ENCODE measurements at places on chromosomes 7 and 10.
A peak's percentile ranks its signal among the peaks of the same experiment; 100 is the strongest.

DNA sequence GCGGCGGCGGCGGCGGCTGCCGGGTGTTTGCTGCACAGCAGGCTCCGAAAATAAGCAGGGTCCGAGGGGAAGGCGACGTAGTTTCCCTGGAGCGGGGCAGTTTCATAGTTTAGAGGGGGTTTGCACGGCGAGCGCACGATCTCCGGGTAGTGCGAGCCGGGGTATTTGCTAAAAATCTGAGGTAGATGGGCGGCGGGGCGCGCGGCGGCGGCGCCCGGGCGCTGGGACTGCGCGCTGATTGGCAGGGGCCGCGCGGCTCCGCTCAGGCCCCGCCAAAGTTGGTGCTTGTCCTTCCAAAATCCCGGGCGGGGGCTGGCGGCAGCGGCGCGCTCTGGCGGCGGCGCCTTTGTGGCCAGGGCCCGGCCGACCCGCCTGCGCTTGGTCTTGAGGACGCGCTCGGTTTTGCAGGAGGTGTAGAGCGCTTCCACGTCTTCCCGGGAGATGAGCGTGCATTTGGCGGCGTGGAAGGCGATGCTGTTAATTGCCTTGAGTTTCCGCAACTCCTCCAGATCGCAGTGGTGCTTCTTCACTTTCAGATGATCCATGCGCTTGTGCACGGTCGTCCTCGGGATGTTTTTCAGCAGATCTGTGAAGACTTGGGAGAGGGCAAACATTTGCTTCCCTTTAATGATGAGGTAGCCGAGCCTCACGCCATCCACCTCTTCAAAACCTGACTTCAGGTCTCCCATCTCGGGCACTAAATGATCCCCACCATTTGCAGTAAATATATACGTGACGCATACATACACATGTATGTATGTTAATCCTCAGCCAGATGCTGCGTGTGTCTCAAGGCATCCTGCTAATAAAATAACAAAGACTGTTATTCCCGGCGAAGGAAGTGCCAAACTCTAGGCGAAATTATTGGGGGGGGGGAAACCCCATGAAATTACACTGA lies 8.1 kb downstream of the SKIDA1 start:
- DNase-seq, result peak; percentile 67

DNA sequence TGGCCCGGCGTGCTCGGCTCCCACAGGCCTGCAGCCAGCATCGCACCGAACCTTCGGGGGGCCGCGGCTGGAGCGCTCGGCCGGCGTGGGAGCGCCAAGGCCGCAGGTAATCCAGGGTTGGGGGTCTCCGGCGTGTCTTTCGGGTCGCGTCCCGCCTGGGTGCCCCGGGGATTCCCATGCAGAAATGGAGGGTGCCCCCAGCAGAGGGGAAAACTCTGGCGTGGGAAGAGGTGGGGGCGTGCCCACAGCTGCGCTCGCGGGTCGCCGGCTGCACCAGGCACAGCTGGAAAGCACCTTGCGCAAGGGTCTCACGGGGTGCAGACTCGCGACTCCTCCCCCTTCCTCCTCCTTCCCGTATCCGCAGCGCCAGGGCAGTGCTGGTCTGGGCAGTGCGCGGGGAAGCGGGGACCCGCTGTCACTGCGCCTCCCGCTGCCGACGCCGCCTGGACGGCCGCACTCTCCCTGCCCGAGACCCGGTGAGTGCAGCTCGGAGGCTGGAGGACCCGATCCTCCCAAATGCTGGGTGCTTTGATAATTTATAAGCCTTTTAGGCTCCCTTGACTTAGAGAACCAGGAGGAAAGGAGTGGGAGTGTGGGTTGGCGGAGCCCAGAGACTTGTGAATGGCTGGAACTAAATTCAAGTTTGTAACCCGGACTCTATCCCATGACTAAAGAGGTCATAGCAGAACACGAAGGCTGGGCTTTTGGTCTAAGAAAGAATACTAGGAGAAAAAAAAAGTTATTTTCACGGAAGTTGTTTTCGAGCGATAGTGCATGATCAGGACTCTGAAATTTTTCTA lies 489 bp downstream of the MAP3K8 start:
- no peak for DNase-seq

DNA sequence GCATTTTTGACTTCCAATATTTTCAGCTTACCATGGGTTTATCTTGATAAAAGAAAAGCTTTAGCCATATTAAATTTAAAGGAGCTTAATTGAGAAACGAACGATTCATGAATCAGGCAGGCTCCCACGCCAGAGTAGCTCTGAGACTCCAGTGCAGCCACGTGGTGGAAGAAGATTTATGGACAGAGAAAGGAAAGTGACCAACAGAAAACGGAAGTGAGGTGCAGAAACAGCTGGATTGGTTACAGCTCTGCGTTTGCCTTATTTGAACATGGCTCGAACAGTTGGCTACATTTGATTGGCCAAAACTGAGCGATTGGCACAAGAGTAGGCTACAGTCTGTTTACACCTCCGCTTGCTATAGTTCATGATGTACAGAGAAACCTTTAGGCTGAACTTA lies 395.4 kb downstream of the GATA3 start:
- DNase-seq, result no peak

DNA sequence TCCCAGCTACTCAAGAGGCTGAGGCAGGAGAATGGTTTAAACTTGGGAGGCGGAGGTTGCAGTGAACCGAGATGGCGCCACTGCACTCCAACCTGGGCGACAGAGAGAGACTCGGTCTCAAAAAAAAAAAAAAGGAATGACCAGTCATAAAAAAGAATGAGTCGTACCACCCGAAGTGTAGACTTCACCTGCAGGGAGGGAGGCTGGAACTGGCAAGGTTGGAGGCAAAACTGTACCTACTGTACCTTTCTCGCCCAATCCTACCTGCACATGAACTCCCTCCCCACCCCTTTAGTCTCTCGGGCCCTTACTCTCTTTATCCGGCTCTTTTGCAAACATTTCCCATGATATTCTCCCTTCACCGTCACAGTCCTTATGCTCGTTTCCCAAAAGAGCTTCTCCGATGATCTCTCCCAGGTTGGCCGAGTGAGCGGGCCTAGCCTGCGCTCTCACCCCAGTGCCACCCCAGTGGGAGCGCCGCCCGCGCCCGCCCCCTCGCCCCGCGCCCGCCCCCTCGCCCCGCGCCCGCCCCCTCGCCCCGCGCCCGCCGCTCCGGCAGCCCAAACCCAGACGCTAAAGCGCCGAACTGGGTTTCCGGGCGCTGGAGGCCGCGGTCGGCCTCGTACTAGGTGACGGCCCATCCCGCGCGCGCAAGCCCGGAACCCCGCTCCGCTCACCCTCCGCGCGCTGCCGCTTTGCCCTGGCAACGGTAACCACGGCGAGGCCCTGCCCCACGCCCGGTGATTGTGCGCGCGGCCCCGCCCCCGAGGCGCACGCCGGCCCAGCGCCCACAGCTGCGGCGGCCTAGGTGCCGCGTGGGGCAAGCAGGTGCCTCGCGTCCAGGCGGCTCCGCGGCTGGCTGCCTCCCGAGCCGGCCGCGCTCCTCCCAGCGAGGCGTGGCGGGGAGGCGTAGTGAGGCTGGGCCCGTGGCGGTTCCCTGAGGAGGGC lies at the start of gene SMKR1:
SMKR1 (plus strand) TSS at position 772 of the 948 bp plus-strand sequence. CDS start 294 bp downstream, outside the sequence.
- peak; percentile 75 for DNase-seq

DNA sequence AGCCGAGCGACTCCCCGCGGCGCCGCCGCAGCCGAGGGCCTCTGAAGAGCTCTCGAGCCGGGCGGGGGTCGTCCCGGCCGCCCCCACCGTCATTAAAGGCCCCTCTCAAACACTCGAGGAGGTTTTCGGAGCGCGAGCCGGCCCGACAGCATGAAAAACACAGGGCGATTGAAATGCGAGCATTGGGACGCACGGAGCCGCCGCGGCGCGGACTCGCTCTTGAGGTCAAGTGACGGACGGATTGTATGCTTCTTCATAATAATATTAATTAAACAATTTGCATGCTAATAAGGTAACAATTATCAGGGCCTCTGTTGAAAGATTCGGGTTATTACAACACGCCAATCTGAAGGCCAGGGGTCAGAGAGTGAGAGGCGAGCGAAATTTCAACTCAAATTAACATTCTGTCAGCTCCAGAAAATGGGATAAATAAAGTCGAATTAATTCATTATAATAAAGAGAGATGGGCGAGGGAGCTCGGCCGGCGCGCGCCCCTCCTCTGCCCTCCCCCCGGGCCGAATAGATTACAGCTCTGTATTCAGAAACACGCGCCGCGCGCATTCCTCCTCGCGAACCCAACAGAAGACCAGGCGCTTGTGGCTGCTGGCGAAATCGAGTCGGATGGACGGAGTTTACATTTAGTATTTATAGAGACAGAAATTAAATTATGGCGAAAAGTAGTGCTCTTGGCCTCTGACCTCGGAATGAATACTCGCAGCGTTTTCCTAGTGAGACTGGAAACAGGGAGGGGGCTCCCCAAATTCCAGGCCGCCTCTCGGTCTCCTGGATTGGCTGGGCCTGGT lies 2.1 kb upstream of the UNCX start:
- no peak for DNase-seq

GRCh38 chr7:105279688-105280007 lies 109.1 kb downstream of the SRPK2 start:
- DNase-seq, result no peak

GRCh38 chr7:101676956-101677355 lies 47.9 kb upstream of the MYL10 start:
- no peak for DNase-seq

- no peak for DNase-seq
Measured at GRCh38 chr7:6409944-6410693, 37.6 kb downstream of the DAGLB start.

DNA sequence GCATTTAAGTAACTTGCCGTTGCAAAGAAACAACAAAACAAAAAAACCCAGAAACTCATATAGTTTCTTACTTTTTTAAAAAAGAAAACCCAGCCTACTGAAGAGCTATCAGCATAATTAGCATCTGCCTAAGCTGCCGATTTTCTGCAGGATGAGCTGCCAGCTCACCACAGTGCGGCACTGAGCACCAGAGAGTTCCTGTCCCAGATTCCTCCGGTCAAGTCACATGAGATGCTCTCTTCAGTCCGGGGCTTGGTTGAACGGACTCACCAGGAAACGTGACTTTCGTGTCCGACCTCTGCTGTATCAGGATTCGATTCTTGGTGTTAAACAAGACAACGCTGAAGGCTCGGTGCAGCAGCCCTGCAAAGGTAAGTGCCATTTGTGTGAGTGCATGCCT lies 3.2 kb downstream of the IDI2 start:
- DNase-seq, result no peak

DNA sequence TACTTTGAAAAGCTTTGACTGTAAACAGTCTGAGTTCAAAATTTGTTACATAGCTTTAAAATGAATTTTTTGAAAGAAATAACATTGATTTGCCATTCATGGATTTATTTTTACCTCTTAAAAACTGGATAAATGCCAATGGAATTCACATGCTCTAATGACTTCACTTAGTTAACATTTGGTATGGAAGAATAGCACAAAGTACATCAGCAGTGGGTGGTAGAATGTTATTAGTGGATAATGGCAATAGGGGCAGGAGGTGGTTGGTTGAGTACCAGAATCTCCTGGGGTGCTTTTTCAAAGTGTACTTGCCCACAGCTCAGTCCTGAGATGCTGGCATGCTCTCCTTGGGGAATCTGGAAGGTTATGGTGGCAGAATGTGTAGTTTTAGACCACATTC lies 4.7 kb downstream of the PPP1R9A start:
- DNase-seq, result no peak

- DNase-seq, result no peak
Measured at GRCh38 chr7:141167381-141167964, 93.6 kb downstream of the TMEM178B start.

DNA sequence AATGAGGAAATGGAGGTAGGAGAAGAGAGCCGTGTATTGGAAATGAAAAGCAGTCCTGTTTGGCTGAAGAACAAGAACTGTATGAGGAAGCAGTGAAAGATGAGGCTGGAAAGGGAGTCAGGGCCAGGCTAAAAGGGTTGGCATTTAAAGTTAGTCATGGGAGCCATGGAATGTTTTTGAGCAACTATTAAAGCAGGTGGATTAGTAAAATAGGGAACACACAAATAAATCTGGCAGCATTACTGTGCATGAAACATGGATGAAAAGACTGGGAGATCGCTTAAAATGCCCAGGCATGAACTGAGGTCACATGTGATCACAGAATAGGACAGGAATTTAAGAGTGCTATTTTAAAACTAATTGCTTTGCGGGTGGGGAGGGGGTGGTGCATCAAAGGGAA lies 1.4 kb upstream of the IFRD1 start:
- no peak for DNase-seq

- DNase-seq, result no peak
Measured at GRCh38 chr7:101699881-101700823, 71.1 kb upstream of the MYL10 start.

DNA sequence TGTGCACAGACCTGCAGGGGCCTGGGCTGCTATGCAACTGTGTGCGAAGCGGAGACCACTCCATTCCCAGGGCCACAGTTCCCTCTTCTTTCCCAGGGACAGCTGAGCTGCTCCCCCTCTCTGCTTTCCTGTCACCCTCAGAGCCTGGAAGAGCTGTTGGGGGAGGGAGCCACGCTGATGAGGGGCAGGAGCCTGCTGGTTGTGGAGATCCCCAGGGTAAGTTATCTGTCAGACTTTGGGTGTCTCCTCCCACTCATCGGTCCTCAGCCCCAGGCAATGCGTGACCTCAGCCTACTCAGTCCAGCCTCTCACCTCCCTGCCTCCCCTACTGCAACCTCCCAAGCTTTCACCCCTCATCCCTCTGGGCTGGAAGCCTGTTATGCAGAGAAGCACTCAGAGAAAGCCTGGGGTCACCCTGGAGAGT lies 53.5 kb downstream of the ZNF467 start:
- no peak for DNase-seq

DNA sequence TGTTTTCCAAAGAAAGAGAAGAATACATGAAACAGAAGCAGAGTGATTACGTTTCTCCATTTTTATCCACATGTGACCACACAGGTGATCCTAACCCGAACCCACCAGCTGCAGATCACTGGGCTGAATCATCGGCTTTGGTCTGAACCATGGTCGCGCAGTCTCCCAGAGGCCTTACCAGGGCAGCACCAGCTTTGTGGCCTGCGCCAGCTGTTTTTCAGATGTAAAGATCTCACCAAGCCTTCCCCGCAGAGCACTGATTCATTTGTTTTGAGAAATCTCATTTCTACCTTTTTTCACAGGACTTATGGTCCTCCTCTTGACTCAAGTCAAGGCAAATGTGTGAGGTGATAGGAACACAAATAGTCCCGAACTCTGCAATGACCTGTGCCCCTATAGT lies 207.0 kb upstream of the PPP2R2D start:
- DNase-seq, result no peak

- DNase-seq, result no peak
Measured at GRCh38 chr10:22434521-22434920, 89.2 kb downstream of the SPAG6 start.
